Forelimb muscle (tissue), 1 donor: ENCODE measurements at places on chromosomes 6 and 20.

- DNase-seq = no peak
These were observed 171.2 kb upstream of the BMP5 start for GRCh38 chr6:56046576-56046975.

DNA sequence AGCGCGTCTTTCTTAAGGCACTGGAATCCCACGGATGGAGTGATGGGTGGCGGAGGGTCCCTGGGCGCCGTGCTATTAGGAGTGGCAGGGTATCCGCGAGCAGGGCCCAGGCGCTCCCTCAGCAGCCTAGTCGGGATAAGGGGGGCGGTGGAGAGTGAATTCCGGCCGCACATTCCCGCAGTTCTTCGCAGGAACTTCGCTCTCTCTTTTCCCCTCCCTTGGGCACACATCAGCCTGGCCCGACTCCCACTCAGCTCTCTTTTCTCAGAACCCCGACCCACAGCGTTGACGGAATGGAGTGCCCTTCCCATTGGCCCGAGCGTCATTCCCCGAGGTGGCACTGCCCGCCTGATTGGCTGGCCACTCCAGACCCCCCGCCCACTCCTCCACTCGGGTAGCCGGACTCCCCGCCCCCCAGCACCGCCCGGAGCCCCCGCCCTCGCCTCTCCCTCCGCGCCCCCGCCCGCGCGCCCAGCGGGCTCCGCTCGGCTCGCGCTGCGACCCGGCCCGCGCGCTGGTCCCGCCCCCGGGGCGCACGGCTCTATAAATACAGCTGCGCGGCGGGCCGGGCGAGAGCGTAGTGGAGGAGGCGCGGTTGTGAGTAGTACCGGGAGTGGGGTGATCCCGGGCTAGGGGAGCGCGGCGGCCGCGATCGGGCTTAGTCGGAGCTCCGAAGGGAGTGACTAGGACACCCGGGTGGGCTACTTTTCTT, at the start of gene ID4:
ID4 (plus strand) TSS at position 572 of the 712 bp plus-strand sequence. CDS start 385 bp downstream, outside the sequence.
- peak; percentile 48 for DNase-seq

- peak; percentile 32 for DNase-seq
These were observed 168.5 kb upstream of the AKIRIN2 start for GRCh38 chr6:87870556-87870955.

DNA sequence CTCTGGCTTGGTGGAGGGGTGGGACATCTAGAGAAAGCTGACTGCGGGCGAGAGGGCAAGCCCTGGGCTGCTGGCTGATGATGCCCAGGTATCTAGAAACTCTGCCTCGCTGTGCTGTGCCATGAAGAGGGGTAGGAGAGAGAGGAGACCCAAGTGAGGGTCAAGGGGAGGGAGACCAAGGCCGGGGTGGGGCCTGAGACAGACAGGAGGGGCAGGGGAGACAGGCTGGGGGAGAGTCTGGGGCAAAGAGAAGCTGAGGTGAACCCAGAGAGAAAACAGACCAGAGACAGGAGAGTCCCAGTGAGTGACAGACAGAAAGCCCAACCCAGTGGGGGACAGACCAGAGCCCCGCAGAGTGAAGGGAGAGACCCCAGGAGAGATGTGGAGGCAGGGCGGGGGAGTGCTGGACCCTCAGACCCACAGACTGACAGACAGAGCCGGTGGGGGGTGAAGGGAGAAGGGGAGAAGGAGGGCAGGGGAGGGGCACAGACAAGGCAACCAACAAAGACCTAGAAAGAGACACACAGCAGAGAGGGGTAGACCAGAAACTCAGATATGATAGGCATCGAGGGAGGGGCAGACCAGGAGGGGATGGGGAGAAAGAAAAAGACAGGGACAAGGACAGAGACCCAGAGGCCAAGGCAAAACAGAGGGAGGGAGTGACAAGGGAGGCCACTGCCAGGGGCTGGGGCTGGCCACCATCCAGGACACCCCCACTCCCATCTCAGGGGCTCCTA, 5.9 kb downstream of the TEAD3 start:
- DNase-seq = no peak

DNA sequence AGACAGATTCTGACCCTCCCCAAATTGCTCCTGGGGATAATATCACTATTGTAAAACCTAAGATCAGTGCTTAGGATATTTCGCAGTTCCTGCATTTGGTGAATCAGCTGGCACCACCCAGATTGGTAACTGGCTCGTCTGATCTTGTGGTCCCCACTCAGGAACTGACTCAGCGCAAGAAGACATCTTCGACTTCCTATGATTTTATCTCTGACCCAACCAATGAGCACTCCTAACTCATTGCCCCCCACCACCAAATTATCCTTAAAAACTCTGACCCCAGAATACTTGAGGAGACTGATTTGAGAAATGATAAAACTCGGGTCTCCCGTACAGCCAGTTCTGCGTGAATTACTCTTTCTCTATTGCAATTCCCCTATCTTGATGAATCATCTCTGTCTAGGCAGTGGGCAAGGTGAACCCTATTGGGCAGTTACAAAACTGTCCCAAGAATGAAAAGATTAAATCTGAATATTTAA, 55.7 kb upstream of the PRND start:
- no peak for DNase-seq

GRCh38 chr20:51494241-51495110, 48.0 kb downstream of the NFATC2 start:
- no peak for DNase-seq

DNA sequence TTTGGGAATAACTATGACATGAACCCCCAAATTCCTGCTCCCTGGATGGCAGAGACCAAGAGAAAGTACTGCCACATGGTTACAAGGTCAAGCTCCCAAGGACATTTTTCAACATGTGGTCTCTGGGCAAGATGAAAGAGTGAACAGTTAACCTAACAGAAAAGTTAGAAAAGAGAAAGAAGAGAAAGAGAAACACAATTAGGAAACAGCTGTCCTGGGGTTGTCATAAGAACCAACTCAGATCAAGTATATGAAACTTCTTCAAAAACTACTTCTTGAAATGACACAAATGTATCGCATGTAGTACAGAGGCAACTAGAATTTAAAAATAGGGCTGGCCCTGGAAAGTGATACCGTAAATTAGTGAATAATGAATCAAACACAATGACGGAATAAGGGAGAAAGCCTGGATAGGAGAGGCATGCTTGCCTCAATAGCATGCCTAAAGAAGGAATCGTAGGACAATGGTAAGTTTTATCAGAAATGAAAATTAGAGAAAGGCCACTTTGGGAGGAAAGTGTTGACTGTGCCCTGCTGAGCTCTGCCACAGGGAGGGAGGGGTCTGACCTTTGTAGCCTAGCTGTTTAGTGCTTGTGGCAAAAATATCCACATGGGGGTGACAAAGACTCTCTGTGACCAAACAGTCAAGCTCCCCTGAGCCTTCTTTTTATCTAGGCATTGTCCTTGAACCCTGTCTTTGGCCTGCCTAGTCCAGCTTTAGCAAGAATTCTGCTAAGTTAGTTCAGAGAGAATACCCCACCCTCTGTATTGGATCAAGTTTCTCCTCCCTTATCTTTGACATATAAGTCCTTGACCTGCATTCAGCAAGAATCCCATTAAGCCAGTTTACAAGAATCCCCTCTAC, 4.3 kb upstream of the DCBLD1 start:
- DNase-seq = no peak

DNA sequence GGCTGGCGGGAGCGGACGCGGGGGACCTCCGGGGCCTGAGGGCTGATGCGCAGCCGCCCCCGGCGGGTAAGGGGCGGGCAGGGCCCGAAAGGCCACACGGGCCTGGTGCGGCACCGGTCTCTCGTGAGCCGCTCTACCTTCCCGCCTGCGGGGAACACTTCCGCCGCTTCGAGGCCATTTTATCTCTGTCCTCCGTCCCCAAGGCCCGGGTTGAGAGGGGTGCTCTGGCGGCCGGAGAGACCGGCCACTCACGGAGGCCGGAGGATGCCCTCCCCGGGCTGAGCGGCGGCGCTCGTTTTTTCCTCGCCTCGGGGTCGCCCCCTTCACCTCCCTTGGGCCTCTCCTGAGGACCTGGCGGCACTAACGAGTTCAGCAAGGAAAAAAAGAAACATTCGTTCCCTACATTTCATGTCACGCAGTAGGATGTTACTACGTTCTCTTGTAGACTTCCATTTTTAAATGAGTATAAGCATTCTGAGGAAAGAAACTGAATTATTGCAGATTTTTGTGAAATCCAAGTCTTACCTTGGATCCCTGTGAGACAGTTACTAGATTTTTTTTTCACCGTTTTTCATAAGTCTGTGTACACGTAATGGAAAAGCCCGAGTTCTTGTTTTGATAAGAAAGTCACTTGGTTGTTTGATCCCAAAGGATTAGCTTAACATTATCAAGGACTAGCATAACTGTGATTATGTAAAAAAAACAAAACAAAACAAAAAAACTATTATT, 575 bp downstream of the WTAP start:
- no peak for DNase-seq

GRCh38 chr6:31394381-31394780, 9.0 kb upstream of the MICA start:
- DNase-seq = no peak

- no peak for DNase-seq
These were observed 182.0 kb upstream of the CST7 start for GRCh38 chr20:24766826-24767622.

GRCh38 chr6:165615636-165616035, 47.4 kb downstream of the PDE10A start:
- peak; percentile 25 for DNase-seq

DNA sequence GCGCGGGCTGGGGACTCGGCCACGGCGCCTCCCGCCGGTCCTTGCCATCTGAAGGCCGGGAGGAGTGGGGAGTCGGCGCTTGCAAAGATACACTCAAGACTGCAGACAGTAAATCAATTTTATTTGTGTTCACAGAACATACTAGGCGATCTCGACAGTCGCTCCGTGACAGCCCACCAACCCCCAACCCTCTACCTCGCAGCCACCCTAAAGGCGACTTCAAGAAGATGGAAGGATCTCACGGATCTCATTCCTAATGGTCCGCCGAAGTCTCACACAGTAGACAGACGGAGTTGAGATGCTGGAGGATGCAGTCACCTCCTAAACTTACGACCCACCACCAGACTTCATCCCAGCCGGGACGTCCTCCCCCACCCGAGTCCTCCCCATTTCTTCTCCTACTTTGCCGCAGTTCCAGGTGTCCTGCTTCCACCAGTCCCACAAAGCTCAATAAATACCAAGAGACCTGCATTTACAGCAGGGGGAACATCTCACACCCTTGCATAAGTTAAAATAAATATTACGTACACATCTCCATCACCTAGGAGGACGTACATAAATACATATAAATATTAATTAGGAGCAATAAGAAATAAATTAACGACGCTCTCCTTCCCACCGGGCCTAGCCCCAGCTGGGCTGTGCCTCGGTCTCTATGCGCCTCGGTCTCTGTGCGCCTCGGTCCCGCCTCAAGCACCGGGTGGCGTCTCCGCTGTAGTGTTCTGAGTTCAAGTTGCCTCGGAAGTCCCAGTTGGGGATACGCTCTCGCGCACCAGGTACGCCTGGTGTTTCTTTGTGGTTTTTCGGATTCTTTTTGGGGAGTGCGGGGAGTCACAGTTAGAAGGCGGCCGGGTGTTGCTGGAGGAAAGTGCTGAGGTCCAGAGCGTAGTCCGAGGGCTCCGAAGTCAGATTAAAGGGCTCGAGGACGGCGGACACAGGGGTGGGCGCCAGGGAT, 889 bp upstream of the FLOT1 start:
- no peak for DNase-seq

DNA sequence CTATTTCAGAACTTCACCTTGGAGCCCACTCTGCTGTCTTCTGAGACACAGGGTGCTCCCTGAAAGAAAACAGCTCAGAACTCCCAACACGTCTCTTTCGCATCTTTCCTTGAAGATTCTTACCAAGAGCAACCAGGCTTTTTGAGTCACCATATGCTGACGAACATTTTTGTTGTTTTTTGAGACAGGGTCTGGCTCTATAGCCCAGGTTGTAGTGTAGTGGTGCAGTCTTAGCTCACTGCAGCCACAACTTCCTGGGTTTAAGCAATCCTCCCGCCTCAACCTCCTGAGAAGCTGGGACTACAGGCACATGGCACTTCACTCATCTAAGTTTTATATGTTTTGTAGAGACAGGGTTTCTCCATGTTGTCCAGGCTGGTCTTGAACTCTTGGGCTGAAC, 68.5 kb downstream of the TRMT11 start:
- DNase-seq = no peak

- no peak for DNase-seq
These were observed 101.3 kb downstream of the OR2B2 start for GRCh38 chr6:27810768-27811450.

GRCh38 chr20:23251779-23252178, 98.8 kb upstream of the NXT1 start:
- DNase-seq = no peak

DNA sequence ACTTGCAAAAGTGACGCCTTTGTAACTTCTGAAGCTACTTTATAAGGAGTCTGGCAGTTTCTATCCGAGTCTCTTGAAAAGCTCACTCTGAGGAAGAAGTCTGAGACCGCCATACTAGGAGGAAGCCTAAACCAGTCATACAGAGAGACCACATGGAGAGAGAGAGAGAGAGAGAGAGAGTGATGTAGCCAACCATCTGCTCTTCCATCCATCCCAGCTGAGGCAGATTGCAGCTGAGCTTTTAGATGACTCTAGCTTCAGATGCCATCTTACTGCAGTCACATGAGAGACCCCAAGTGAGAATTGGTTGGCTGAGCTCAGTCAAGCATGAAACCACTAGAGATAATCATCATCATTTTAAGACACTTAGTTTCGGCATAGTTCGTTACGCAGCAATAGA, 15.0 kb upstream of the DTNBP1 start:
- DNase-seq = no peak

- no peak for DNase-seq
These were observed 109.8 kb downstream of the BACH2 start for GRCh38 chr6:90186637-90187371.

- no peak for DNase-seq
These were observed 42.3 kb downstream of the MOCS1 start for GRCh38 chr6:39891976-39892375.

DNA sequence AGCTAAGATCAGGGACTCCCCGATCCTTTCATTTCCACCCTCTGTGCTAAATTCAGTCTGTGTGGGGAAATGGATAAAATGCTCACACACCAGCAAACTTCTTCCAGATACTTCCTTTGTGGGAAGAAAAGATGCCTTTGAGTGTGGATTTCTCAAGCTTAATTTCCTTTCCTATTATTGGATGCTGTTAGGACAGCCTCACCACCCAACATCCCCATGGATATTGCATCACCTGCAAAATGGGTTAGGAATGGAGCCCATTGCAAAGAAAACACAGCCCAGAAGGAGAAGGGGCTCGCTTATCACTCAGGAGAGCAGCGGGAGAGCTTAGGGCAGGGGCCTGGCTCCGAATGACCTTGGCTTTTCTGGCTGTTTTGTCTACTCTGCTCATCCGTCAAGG, 272.2 kb downstream of the CDC5L start:
- DNase-seq = no peak

DNA sequence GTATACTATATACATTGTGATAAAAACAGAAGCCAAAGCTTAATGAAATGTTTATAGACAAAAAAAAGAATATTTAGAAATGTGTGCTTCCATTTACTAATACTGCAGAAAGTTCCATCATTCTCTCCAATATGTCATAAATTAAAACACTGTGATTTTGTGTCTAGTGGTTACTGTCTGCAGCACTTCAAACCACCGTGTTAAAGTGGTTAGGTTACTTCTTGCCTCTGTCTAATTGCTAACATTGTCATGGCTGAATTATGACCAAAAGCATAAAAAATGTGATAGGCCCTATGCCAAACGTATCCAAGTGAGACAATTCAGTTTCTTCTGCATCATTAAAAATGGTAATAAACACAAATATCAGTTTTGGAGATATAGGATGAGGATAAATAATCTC, 52.7 kb upstream of the CST5 start:
- DNase-seq = no peak

- DNase-seq = no peak
These were observed 150.0 kb downstream of the PHACTR1 start for GRCh38 chr6:12866422-12867029.
